Glutamatergic neuron (in vitro differentiated cells): ENCODE measurements at places on chromosomes 16 and 17. TPM values are rescaled to one million over a fixed set of nuclear protein-coding genes. Genes with fewer than 3 reads are reported as not detected.

The ACE gene
- 3.7 TPM for total RNA-seq

The FBXO47 gene
- total RNA-seq = not detected

The TNFRSF13B gene
- not detected for total RNA-seq

The NATD1 gene
- total RNA-seq = 45.9 TPM

The OR1A1 gene
- not detected for total RNA-seq

The KRTAP4-9 gene
- not detected for total RNA-seq

The LGALS9B gene
- not detected for total RNA-seq

The CMTM2 gene
- total RNA-seq = not detected

The KCNG4 gene
- not detected for total RNA-seq

The TMEM97 gene
- total RNA-seq = 170 TPM

The MFSD6L gene
- not detected for total RNA-seq

The P4HB gene
- 259 TPM for total RNA-seq

The VTN gene
- 0.25 TPM for total RNA-seq

The AFMID gene
- 29.9 TPM for total RNA-seq

The KRTAP9-4 gene
- total RNA-seq = not detected

The RCVRN gene
- total RNA-seq = not detected

The PRKAR1A gene
- 277 TPM for total RNA-seq

The HSD17B2 gene
- total RNA-seq = not detected

The FDXR gene
- 12.1 TPM for total RNA-seq

The KCNH6 gene
- total RNA-seq = 4.1 TPM

The CCL17 gene
- not detected for total RNA-seq

The HSPB9 gene
- 0.44 TPM for total RNA-seq

The GH1 gene
- not detected for total RNA-seq

The NUDT7 gene
- total RNA-seq = 3.0 TPM

The HBQ1 gene
- 1.5 TPM for total RNA-seq

The PLA2G10 gene
- not detected for total RNA-seq

The ADAD2 gene
- not detected for total RNA-seq

The CTRB2 gene
- total RNA-seq = not detected

The NPTX1 gene
- total RNA-seq = 18.1 TPM

The WNT3 gene
- total RNA-seq = 1.7 TPM

The ZNF319 gene
- total RNA-seq = 13.9 TPM

The VMO1 gene
- total RNA-seq = 2.5 TPM

The MYL4 gene
- 7.6 TPM for total RNA-seq

The MIS12 gene
- total RNA-seq = 23.2 TPM

The DOC2B gene
- 109 TPM for total RNA-seq

The FN3K gene
- 33.7 TPM for total RNA-seq

The COL1A1 gene
- 10.1 TPM for total RNA-seq

The ACBD4 gene
- total RNA-seq = 3.7 TPM

The HS3ST3B1 gene
- 2.4 TPM for total RNA-seq

The P2RX1 gene
- total RNA-seq = 2.1 TPM

The IGFBP4 gene
- 1.9 TPM for total RNA-seq

The LRRC37B gene
- 23.4 TPM for total RNA-seq

The ITGAD gene
- not detected for total RNA-seq

The KRTAP4-4 gene
- not detected for total RNA-seq

The TMED6 gene
- total RNA-seq = not detected

The CX3CL1 gene
- not detected for total RNA-seq

The ADCY9 gene
- 30.4 TPM for total RNA-seq

The CNTNAP4 gene
- total RNA-seq = 1.2 TPM

The EFCAB13 gene
- 3.3 TPM for total RNA-seq

The SLC5A2 gene
- not detected for total RNA-seq

The USH1G gene
- total RNA-seq = 0.12 TPM

The KRTAP2-1 gene
- not detected for total RNA-seq

The ABCC12 gene
- not detected for total RNA-seq

The MSLN gene
- not detected for total RNA-seq

The CBX2 gene
- total RNA-seq = 78.8 TPM

The CD300H gene
- total RNA-seq = not detected

The PKMYT1 gene
- total RNA-seq = 8.5 TPM

The GSG1L gene
- 0.91 TPM for total RNA-seq

The TANGO6 gene
- 16.1 TPM for total RNA-seq
